ENCODE measurements at places on chromosomes 13 and 19. TPM values are rescaled to one million over a fixed set of nuclear protein-coding genes. Genes with fewer than 3 reads are reported as not detected.

Gene PSPC1
- total RNA-seq = 42.9 TPM

Gene RAB8A
- 82.7 TPM for total RNA-seq

DNA sequence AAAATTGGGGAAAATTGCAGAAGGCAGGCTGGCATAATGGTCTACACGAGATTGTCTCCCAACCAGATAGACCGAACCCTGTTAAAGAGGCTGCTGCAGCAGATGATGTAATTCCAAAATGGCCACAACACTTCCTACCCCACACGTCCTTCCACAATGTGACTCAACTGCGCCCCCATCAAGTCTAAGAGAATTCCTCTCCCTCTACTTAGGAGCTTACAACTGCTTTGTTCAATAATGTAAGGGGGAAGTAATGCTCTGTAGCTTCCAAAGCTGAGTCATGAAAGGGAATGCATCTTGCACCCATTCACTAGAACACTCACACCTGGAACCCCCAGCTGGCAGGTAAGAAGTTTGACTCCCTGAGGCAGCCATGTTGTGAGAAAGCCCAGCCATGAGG is 117.8 kb upstream of the IRS2 start:
- DNase-seq = peak; percentile 53

DNA sequence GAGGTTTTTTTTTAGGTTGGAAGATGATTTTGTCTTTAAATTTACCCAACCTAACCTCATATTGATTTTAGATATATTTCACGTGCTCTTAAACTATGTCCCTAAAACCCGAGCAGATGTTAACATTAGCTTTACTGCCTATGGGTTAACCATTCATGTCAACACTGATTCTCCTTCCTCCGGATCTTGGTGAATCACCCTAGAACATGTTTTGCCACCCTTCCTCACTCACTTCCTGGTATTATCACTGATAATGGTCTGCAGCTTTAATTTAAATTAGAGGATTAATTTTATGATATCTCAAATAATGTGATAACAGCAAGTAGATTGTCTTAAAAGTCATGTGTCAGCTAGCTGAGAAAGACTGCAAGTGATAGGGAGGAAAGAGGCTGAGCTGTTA is 31.9 kb downstream of the HTR2A start:
- no peak for DNase-seq

- DNase-seq = no peak
These were observed 565.9 kb upstream of the SPRY2 start for GRCh38 chr13:80906860-80907259.

All from K562 (cell line).